ENCODE measurements at places on chromosomes 5 and 9.

- no peak for DNase-seq
Observed at GRCh38 chr5:77768978-77769377, 7.2 kb downstream of the TBCA start.

DNA sequence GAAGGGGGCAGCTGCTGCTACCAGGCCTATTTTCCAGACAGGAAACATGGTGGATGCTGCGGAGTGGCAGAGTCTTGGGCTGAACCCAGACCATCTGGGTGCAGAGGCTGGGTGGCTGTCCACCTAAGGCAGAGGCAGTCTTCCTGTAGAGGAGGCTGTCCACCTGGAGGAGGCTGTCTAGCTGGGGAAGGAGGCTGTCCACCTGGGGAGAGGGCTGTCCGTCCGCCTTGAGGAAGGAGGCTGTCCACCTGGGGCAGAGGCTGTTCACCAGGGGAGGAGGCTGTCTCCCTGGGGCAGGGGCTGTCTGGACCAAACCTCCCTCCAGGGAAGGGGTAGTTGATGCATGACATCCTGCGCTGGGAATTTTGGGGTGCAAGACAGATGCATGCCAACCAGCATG lies 39.2 kb upstream of the BARHL1 start:
- DNase-seq = no peak

DNA sequence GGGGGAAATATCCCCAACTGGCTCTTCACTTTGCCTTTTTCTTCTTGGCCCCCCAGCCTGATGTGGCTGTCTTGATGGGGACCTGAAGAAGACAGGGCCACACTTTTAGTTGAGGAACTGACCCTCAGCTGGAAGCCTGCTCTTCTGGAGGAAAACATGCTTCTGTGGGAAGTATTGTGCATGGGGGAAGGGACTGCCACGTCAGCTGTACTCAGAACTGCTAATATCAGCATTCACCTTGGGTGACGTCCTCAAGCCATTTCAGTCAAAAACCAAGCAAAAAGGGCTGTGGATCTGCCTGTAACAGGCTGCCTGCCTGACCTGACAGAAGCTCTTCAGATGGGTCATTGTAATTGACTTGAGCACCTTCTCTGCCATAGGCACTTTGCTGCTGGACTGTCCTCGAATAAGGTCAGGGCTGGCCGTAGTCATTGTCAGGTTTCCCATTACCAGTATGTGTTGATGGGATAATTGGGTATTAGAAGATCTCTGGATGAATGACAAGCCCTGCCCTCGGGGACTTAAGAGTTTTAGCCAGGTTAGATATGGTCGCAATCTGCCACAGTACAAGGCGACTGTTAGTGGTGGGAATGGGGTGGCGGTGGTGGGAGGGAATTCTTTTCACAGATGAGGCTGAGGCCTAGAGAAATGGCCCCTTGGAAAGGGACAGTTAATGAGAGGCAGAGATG lies 10.4 kb downstream of the RAI14 start:
- DNase-seq = no peak

GRCh38 chr5:40367255-40367654 lies 312.5 kb upstream of the PTGER4 start:
- no peak for DNase-seq

- DNase-seq = no peak
Observed at GRCh38 chr5:128706269-128706668, 168.2 kb upstream of the FBN2 start.

DNA sequence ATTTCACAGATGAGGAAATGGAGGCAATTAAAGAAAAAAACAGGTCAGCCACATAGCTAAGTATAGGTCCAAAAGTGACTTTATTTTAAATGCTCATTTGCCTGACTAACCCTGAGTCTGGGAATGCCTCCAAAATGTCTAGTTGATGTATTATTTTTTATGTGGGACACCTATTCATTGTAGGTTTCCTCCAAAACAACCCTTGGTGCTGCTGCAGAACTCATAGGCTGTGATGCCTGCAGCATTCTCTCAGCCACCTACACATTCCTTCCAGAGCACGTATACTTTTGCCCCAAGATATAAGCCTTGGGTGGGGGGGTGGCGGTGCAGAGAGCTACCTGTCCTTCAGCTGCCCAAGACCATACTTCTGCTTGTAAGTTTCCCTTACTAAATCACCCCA lies 77.4 kb downstream of the MSX2 start:
- no peak for DNase-seq

- DNase-seq = no peak
Observed at GRCh38 chr9:6833518-6834192, 75.9 kb downstream of the KDM4C start.

DNA sequence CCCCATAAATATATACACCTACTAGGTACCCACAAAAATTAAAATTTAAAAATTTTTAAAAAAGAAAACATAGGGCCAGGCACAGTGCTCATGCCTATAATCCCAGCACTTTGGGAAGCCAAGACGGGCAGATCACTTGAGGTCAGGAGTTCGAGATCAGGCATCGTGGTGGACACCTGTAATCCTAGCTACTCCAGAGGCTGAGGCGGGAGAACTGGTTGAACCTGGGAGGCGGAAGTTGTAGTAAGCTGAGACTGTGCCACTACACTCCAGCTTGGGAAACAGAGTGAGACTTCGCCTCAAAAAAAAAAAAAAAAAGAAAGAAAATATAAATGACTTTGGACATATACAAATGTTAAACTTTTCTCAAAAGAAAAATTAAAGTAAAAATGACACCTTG lies 33.3 kb upstream of the RNF38 start:
- DNase-seq = no peak

GRCh38 chr5:87551911-87552310 lies 139.2 kb upstream of the CCNH start:
- DNase-seq = no peak

- DNase-seq = no peak
Observed at GRCh38 chr5:72040513-72040912, 66.8 kb upstream of the MAP1B start.
